ENCODE measurements at places on chromosomes 2 and 18.

- no peak for DNase-seq
Observed at GRCh38 chr2:207792244-207792785, 22.6 kb upstream of the FZD5 start.

- no peak for DNase-seq
Observed at GRCh38 chr18:12474876-12475275, 67.1 kb downstream of the PRELID3A start.

DNA sequence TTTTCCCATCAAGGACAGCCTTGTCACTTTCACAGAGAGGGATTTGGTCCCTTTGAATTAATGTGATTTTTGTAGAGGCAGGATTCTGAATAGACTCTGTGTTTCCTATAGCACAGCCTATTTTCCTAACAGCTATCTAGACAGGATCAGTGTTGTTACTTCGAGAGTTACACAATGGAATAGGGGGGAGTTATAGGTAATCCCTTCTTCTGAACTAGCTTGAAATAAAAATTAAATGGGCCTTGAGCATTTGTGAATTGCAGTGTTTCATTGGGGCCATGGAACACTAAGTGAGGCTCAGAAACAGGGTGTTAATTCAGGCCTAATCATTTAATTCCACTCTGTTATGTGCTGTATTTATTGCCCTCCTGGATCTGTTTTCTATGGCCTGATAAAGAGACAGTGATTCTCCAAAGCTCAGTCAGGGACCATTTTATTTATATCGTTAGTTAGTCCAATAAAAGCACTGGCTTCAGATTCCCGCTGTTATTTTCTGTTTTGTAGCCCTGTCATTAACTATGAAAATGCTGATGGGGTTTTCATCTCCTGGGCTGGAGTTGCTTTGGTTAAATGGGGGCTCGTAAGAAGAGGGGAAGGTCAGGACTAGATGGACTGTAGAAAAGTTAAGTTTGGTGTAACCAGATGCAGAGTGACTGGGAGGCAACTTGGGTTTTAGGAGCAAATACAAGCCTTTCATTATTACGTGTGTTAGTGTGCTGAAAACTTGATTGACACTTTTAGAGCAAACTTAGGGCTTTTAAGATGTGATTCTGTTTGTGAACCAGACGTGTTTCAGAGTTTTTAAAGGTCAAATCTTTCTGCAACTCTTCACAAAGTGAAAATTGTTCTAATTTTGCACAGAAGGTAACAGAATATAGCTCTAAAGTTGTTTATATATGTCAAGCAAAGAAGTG lies 461.0 kb upstream of the HNRNPA3 start:
- DNase-seq, result no peak

- no peak for DNase-seq
Observed at GRCh38 chr2:210288408-210288807, 26.6 kb downstream of the MYL1 start.

- no peak for DNase-seq
Observed at GRCh38 chr2:12278217-12278750, 438.5 kb upstream of the TRIB2 start.

- DNase-seq, result peak; percentile 72
Observed at GRCh38 chr2:203484266-203485112, 50.6 kb downstream of the RAPH1 start.

GRCh38 chr2:217842017-217842416 lies 160.8 kb downstream of the TNS1 start:
- DNase-seq, result no peak

DNA sequence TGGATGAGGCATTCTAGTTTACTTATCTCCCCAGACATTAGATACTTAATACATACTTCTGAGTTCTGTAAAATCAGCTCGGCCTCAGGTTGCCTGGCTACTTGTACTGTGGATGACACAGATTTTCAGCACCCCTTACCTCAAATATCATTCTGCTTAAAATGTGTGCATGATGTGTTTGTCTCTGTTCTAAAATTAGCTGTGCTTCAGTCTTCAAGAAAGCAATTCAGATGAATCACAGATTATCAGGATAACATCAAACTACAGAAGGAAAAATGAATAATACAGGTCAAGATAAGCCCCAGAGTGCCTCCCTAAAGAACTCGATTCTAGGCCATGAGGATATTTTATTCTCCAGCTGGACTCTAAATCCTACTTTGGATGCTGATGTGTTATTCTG lies 21.3 kb upstream of the MAPRE2 start:
- DNase-seq, result no peak

DNA sequence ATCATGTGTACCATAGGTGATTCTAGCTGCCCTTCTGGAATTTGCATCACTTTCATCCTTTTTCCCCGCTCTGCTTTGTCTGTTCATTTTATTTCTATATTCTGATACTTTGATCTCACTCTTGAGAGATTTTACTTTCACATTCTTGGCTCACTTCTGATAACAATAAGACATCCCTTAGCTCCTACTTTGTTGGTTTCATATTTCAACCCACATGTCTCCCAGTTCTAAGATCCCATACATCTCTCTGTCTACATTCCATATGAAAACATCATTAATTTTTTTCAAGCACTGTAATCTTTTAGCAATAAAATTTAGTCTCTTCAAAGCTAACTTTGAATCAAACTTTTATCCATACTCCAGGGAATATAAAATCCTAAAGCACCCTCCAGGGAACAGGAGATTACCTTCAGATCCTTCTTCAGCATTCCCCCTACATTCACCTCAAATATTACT lies 75.6 kb downstream of the COL3A1 start:
- no peak for DNase-seq

- peak; percentile 85 for DNase-seq
Observed at GRCh38 chr2:241315879-241316631, at the start of gene SEPTIN2. SEPTIN2 (plus strand) TSS chr2:241315925; CDS start chr2:241324233, 8,308 bp downstream.

DNA sequence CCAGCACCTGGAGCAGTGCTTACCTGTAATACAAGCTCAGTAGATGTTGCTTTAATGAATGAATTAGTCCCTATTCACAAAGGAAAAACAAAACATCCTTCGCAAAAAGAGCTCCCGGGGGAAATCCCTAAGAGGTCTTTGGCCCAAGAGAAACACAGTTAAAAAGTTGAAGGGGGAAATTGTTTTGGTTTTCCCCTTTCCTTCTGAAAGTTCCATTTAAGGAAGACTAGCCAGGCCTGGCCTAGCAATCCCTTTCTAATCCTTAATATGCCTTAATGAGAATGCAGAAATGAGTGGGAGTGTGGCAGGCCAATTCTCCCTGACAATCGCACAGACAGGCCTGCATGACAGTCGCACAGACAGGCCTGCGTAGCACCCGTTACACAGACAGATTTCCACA lies 33.5 kb upstream of the REL start:
- no peak for DNase-seq

DNA sequence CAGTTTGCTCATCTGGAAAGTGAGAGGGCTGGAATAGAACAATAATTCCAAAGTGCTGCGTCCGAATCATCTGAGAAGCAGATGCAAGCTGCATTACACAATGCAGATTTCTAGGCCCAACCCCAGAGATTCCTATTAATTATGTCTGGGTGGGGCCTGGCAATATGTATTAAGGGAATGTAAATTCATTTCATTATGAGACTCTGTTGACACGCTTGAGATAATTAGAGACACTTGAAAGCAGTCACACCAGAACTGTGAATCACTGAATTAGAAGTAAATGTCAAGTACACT lies 54.7 kb upstream of the HK2 start:
- no peak for DNase-seq

DNA sequence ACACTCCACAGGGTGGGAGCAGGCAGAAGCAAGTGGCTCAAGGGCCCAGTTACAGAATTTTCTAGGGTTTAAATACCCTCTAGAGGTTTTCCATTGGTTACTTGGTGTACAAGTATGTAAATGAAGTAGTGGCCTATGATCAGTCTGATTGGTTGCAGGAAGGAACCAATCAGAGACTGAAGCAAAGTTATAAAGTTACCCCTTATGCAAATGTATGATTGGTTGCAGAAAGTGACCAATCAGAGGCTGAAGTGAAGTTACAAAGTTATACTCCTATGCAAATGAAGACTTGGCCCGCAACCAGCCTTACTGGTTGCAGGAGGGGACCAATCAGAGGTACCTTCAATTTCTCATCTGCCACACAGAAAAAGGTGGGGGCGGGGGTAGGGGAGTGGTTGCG lies 154.6 kb downstream of the INO80D start:
- DNase-seq, result no peak

- DNase-seq, result no peak
Observed at GRCh38 chr18:43303376-43303775, 26.1 kb upstream of the SYT4 start.

- no peak for DNase-seq
Observed at GRCh38 chr2:97735161-97735561, 21.8 kb downstream of the ZAP70 start.

GRCh38 chr2:1611886-1612285 lies 132.4 kb downstream of the PXDN start:
- no peak for DNase-seq

DNA sequence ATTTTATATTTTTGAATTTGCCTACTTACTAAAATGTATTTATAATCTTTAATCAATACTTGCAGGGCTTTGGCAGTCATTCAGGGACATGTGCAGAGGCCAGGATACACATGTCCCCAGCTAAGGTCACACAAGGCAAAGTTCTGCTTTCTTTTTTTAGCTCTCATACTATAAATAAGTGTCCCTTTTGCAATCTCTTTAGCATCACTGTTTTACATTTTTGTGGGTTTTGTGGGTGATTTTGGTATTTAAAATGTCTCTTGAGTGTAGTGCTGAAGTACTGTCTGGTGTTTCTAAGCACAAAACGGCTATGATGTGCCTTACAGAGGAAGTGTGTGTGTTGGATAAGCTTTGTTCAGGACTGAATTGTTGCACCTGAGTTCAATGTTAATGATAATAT lies 309.0 kb upstream of the GULP1 start:
- DNase-seq, result no peak

GRCh38 chr2:179440642-179441251 lies 176.1 kb upstream of the SESTD1 start:
- no peak for DNase-seq

- DNase-seq, result no peak
Observed at GRCh38 chr2:65377556-65378192, 54.7 kb downstream of the SPRED2 start.

GRCh38 chr18:23828426-23828825 lies 139.2 kb downstream of the LAMA3 start:
- DNase-seq, result peak; percentile 90

DNA sequence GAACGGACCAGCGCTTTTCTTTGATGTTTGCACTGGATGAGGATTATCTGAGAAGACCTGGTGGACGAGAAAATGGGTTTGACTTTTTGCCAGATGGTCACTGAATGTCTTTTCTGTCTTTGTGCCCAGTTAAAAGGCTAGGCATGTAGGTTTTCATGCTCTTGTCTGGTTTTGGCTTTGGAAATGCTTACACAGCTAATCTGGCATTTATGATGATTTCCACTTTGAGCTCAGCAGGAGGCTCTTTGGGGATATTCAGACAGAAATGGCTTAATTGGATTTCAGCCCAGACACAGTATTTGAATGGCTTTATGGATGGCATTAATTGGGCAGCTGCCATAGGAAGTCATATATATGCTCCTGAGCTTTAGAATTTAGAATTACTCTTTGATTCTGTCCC lies 59.6 kb downstream of the NCK2 start:
- DNase-seq, result no peak

GRCh38 chr2:146417942-146418341 lies 1426.9 kb upstream of the ACVR2A start:
- DNase-seq, result no peak

GRCh38 chr2:3396920-3397559 lies 17.5 kb downstream of the TRAPPC12 start:
- DNase-seq, result no peak

GRCh38 chr2:1654696-1655374 lies 89.5 kb downstream of the PXDN start:
- no peak for DNase-seq

- DNase-seq, result no peak
Observed at GRCh38 chr18:78659748-78660147, 319.9 kb upstream of the SALL3 start.

GRCh38 chr2:196077821-196078220 lies 9.2 kb upstream of the DNAH7 start:
- no peak for DNase-seq

DNA sequence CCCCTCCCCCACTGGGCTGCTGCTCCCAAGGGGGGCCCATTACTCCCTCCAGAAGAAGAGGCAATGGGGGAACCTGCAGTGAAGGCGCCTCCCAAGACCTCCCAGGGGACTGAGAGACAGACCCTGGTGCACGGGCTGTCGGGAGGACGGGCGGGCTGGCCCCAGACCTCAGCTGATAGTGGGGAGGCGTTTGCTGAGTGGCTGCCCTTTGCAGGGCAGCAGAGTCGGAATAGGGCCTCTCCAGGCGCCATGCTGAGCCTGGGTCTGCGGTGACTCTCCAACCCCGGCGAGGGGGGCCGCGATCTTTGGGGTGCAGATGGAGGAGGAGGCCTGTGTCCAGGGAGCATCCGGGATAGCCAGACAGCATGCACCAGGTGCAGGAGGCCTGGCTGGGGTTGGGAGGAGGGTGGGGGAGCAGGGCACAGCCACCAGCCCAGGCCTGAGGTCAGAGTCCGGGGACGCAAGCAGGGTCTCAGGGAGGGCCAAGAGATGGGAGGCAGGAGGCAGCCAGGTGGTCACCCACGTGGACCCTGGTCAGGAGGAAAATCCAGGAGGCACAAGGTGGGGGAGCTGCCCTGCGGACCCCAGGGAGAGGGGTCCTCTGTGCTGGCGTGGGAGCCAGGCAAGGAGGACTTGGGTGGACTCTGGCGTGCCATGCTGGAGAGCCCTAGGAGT lies 11.0 kb downstream of the CROCC2 start:
- DNase-seq, result no peak

DNA sequence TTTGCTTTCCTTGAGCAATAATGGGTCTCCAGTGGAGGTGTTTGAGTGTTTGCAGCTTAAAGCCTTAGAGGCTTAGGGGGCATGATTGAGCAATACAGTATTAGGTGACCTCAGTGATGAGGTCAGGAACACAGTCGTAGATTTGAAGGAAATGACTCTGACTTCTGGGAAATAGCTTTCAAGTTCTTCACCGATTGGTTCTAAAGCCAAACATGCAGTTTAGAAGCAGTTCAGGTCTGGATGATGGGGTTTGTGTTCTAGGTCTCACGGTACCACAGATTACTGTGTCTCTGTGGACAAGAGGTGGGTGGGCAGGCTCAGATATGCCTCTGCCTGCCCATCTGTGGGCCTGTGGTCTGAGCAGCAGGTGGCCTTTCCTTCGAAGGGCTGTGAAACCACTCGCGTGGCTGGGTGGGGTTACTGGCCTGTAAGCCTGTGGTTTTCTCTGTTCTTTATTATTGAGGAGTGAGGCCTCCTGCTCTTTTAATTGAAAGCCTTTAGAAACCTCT lies 7.8 kb downstream of the MTHFD2 start:
- DNase-seq, result peak; percentile 54

DNA sequence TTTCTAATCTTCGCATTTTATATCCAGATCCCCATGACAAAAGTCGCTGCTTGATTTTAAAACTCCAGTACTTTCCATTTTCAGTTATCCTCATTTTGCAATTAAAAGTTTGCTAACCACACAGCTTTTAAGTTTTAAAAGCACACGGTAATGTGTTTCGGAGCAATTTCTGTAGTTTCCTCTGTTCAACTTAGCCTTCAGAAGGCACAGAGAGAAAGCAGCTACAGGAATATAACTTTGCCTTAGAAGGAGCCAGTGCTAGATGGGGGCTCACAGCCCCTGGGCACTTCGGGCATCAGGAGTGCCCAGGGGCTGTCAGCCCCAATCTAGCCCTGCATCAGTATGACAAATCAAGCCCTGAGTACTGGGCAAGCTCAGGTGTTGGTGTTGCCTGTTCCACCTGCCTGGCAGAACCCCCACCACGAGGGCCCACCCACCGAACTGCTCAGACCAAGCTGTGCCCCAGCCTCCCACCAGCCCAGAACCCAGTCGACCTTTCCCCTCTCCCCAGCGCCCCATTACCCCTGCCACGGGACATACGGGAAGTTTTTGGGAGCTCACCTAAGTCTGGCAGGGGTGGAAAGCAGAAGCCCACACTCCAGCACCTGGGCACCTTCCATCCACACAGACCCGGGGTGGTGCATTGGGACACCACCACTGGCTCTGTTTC lies 47.3 kb downstream of the TRABD2A start:
- no peak for DNase-seq
